ENCODE measurements at places on chromosomes 7 and 10.

GRCh38 chr7:95199779-95200558 is 124.4 kb downstream of the PON1 start:
- DNase-seq = no peak

- DNase-seq = no peak
Measured at GRCh38 chr10:4981722-4982471, 18.7 kb downstream of the AKR1C1 start.

DNA sequence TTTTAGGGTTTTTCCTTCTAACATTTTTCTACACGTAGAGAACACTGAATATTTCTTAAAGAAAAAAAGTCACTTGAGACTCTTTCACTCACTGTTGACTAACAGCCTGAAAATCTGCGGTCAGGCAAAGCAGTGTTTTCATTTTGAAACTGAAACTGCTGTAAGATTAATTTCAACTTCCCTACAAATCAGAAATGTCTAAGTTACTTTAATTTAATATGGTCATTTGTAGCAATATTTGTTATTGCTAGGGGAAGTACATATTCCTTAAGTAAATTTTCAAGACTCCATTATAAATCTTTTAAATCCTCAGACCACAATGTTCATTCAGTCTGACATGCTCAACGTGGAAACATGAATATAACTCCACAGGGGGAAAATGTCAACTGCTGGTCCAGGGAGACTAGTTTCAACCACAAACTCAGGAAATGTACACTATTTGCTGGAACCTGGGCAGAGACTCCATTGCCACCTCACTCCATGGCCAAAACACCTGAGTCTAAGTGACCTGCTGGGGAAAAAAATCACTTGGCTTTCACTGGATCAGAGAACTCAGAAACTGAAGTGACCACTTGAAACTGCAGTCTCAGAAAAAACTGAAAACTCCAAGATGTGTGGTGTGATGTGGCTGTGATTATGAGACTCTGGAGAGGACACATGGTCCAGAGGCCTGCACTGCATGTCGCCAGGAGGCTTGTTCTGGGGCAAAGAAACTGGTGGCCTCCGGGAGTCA is 161.2 kb downstream of the TAX1BP1 start:
- DNase-seq = peak; percentile 63

DNA sequence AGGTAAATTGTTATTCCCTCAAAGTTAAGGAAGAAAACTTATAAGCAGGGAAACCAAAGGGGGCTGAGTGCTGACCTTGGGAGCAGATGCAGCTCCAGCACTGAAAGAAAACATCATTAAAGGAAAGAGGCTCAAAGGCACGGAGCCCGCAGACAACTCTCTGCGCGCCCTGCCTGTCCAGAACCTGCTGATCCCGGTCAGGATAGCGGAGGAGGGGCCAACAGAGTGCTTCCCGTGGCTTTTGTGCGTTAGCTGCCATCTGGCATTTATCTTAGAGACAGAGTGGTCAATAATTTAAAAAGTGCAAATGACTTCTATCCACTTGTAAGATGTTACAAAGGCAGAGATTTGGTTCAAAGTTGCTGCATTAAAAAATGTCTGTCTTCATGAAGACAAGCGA is 162.1 kb downstream of the FANK1 start:
- no peak for DNase-seq

- peak; percentile 43 for DNase-seq
Measured at GRCh38 chr7:121395494-121395960, 581 bp downstream of the FAM3C start.

Measured in CD4-positive, alpha-beta T cell treated with Interleukin-4 for 4 hours (primary cell).